ENCODE measurements at places on chromosomes 12 and 14.

DNA sequence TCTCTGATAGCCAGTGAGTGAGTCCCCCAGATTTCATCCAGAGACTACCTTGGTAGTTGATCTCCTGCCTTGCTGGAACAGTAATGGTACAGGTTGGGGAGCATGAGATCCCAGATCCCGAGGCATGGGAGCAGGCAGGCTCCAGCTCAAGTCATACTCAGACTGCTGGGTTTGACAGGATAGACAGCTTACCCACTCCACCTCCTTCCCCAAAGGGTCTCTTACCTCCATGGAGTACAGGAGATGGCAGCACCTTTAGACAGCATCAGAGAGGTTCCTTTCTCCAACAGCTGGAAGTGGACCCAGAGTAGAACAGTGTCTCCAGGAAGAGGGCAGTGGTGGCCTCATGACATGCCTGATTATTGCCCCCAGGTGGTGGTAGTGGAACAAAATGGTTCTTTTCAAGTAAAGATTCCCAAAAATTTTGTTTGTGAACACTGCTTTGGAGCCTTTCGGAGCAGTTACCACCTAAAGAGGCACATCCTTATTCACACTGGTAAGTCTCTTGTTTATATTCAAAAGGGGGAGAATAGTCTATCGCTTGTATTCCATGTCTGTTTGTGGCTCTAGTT lies 4.9 kb upstream of the CSAD start:
- no peak overlapping the region for H3K4me3 ChIP-seq
- H3K36me3 ChIP-seq: peaks cover 65% of the 10 kb centered on the region
- DNase-seq: no peak
- H3K27me3 ChIP-seq: no peaks in the 10 kb centered on the region
- no peak overlapping the region for H3K27ac ChIP-seq

DNA sequence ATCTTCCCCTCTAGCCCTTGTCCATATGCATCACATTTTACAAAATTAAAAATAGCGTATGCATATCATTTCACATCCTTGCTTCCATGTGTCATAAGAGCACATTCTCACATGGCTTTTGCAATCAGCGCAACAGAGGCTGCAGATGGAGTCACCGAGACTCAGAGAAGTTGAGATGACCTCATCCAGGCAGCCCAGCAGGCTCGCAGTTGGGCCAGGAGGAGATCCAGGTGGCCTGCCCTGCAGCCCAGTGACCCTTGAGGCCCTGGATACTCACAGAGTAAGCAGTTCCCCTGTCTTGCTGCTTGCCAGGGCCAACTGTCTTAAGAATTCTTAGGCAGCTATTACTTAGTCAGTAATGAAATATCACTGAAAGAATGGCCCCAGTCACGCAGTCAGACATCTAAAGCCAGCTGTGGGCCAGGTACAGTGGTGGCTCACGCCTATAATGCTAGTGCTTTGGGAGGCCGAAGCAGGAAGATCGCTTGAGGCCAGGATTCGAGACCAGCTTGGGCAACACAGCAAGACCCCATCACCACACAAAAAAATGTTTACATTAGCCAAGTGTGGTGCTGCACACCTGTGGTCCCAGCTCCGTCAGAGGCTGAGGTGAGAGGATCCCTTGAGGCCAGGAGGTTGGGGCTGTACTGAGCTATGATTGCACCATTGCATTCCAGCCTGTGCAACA lies 9.1 kb downstream of the CAMKK2 start:
- DNase-seq: no peak
- H3K27ac ChIP-seq: no peak overlapping the region
- no peak overlapping the region for H3K4me3 ChIP-seq
- H3K27me3 ChIP-seq: no peaks in the 10 kb centered on the region
- peaks cover 2% of the 10 kb centered on the region for H3K4me1 ChIP-seq

GRCh38 chr14:45252366-45253069 lies 484 bp downstream of the MIS18BP1 start:
- H3K27ac ChIP-seq: peak overlapping the region; percentile 92
- no peaks in the 10 kb centered on the region for H3K4me1 ChIP-seq
- DNase-seq: no peak
- H3K27me3 ChIP-seq: no peaks in the 10 kb centered on the region
- peak overlapping the region; percentile 75 for H3K4me3 ChIP-seq
- H3K36me3 ChIP-seq: no peaks in the 10 kb centered on the region

DNA sequence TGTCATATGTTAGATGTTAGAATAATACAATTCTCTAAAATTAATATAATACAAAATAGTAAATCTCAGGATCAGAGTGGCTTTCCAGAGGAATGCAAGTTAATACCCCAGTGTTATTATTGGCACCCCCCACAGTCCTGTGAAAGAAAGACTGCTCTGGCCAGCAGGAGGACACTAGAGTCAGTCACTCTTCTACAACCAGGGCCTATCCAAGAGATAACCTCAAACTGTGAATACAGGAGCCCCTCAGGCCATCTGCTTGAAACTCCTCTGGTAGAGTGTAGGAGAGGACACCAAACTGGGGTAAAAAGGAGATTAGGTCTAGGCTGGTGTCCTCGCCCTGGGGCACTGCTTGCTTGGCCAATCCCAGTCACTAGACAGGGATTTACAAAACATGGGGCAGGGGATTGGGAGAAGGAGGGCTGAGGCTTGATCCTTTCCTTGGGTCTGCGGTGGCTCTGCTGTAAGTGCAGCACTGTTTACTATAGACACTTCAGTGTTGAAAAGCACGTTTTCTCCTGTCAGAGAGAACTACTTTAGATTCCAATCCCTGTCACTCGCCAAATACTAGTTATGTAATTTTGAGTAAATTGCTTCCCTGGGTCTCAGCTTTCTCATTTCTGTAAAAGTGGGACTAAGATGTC lies 44.5 kb upstream of the PTPRR start:
- H3K4me3 ChIP-seq: no peak overlapping the region
- H3K27ac ChIP-seq: no peak overlapping the region
- DNase-seq: no peak
- no peaks in the 10 kb centered on the region for H3K27me3 ChIP-seq
- H3K36me3 ChIP-seq: no peaks in the 10 kb centered on the region

GRCh38 chr12:958588-959123 lies 9.2 kb upstream of the RAD52 start:
- no peaks in the 10 kb centered on the region for H3K36me3 ChIP-seq
- no peak overlapping the region for H3K27ac ChIP-seq
- no peaks in the 10 kb centered on the region for H3K4me1 ChIP-seq
- H3K27me3 ChIP-seq: no peaks in the 10 kb centered on the region
- no peak for DNase-seq
- no peak overlapping the region for H3K4me3 ChIP-seq

- H3K27me3 ChIP-seq: no peaks in the 10 kb centered on the region
- no peaks in the 10 kb centered on the region for H3K36me3 ChIP-seq
- H3K27ac ChIP-seq: no peak overlapping the region
- H3K4me3 ChIP-seq: no peak overlapping the region
- DNase-seq: no peak
These were observed 41.0 kb downstream of the HSD17B6 start for GRCh38 chr12:56804169-56804568.

DNA sequence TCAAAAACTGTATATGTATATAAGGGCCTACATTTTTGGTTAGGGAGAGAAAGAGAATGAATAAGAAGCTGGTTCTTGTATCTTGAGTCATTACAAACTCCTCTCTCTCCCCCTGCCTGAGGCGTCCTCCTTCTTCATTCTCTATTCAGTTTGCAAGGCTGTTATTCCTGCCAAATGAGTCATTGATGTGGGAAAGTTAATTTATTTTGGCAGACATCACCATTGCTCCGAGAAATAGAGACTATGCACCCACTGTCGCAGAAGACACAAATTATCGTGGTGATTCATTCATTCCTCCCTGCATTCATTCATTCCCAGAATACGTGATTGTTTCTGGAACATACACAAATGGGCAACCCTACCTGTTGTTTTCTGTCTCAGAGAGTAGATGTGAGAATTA lies 112.5 kb upstream of the MED13L start:
- DNase-seq: no peak
- no peaks in the 10 kb centered on the region for H3K27me3 ChIP-seq
- H3K27ac ChIP-seq: no peak overlapping the region
- no peak overlapping the region for H3K4me3 ChIP-seq

DNA sequence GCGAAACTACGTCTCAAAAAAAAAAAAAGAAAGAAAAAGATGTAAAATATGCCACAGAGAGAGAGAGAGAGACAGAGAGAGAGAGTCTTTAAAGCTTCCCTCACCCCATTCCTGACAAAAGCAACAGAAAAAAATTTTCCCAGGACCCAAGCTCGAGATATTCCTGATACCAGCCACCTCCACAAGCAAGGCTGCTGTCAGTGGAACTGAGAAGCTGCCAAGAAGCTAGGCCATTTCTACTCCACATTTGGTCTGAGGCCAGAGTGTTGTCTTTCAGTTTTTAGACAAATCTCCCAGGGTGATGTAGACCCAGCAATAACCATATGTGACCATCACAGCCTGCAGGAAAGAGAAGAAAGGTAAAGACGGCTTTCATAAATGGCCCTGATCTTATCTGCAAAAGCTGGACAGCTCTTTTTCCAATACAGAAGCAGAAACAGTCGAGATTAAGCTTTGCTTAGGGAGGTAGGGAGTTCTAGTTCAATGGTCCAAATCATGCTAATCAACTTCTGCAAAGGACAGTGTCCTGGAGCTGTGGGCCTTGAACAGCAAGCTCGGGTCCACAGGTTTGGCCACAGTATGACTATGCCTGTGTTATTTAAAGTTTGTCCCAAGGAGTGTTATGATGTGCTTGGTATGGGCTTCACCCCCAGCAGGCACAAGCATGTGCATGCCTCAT lies 130.3 kb upstream of the NUDT4 start:
- H3K27me3 ChIP-seq: no peaks in the 10 kb centered on the region
- no peak for DNase-seq
- H3K4me1 ChIP-seq: peaks cover 13% of the 10 kb centered on the region
- H3K27ac ChIP-seq: no peak overlapping the region
- H3K36me3 ChIP-seq: no peaks in the 10 kb centered on the region

DNA sequence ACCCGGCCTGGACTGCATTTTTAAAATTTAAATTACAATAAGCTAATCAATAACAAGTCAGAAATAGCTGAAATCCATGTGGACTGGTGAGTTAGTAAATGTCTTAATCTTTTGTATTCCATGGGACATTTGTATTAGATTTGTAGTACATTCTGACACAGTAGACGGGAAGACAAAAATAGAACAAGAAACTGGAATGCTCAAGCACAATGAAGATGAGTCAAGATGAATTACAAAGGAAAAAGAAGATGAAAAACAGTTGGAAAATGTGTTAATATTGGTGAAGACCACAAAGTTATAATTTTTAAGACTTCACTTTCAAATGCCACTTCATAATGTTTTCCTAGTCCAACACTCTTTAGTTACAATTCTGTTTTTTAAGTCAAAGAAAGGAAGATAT lies 97.8 kb upstream of the FERMT2 start:
- H3K4me1 ChIP-seq: no peaks in the 10 kb centered on the region
- H3K27ac ChIP-seq: no peak overlapping the region
- DNase-seq: no peak
- no peaks in the 10 kb centered on the region for H3K36me3 ChIP-seq

DNA sequence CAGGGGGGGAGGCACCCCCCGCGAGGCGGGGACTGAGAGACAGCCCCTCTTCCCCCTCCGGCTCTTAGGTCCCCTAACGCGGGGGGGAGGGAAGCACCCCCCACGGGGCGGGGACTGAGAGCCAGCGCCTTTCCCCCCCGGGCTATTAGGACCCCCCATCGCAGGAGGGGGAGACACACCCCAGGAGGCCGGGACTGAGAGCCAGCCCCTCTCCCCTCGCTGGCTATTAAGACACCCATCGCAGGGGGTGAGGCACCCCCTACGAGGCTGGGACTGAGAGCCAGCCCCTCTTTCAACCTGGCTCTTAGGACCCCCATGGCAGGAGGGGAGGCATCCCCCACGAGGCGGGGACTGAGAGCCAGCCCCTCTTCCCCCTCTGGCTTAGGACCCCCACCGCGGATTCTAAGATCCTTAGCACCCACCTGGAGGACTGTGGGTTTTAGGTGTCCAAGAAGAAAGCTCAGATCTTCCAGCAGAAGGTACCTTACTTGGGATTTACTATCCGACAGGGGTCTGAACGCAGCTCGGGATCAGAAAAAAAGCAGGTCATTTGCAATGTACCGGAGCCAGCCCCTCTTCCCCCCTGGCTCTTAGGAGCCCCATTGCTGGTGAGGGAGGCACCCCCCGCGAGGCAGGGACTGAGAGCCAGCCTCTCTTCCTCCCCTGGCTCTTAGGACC lies 197.8 kb upstream of the PZP start:
- no peaks in the 10 kb centered on the region for H3K4me1 ChIP-seq
- H3K27ac ChIP-seq: no peak overlapping the region
- no peak for DNase-seq
- H3K27me3 ChIP-seq: no peaks in the 10 kb centered on the region
- no peak overlapping the region for H3K4me3 ChIP-seq
- no peaks in the 10 kb centered on the region for H3K36me3 ChIP-seq

- H3K27ac ChIP-seq: no peak overlapping the region
- H3K27me3 ChIP-seq: no peaks in the 10 kb centered on the region
- no peak overlapping the region for H3K4me3 ChIP-seq
- no peaks in the 10 kb centered on the region for H3K4me1 ChIP-seq
- DNase-seq: no peak
These were observed 133.9 kb upstream of the FUT8 start for GRCh38 chr14:65278589-65278988.

DNA sequence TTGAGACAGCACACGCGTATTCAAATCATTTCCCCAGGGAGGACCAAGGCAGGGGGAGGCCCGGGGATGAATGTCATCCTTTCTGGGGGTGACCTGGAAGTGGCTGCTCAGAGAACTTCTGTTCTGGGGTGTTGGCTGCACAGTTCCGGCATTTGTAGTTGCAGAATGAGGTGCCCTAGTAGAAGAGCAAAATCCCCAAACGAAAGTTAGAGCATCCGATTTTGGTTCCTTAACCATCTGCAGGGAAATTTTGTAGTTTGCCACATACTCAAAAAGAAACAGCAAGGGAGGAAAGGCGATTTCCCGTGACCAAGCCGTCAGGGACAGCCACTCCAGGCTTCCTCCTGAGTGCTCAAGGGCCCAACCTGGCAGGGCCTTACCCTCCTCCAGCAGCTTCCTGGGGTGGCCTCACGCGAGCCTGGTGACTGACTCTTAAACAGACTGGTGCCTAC lies 13.0 kb upstream of the TRAF3 start:
- H3K27me3 ChIP-seq: no peaks in the 10 kb centered on the region
- DNase-seq: no peak
- H3K36me3 ChIP-seq: no peaks in the 10 kb centered on the region
- no peak overlapping the region for H3K27ac ChIP-seq
- H3K4me3 ChIP-seq: no peak overlapping the region

- no peak for DNase-seq
- H3K4me1 ChIP-seq: peaks cover 16% of the 10 kb centered on the region
- peaks cover 6% of the 10 kb centered on the region for H3K27me3 ChIP-seq
- no peak overlapping the region for H3K4me3 ChIP-seq
- no peak overlapping the region for H3K27ac ChIP-seq
These were observed 3.4 kb downstream of the SSH1 start for GRCh38 chr12:108853981-108854446.

DNA sequence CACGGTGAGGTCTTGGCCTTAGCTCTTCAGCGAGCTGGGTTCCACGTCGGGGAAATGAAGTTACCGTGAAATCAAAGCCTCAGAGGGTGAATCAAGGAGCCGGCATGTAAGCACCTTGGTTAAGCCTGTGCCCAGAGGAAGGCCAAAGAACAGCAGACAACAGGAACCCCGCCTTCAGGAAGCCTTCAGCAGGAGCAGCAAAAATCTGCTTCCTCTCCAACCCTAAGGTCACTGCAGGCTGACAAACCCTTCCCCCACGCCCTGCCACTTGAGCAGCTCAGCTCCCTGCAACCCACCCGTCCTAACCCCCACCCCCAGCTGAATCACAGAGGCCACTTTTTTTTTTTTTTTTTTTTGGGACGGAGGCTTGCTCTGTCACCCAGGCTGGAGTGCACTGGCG lies 72.9 kb upstream of the LTA4H start:
- no peak for DNase-seq
- no peaks in the 10 kb centered on the region for H3K27me3 ChIP-seq
- no peak overlapping the region for H3K27ac ChIP-seq
- H3K4me1 ChIP-seq: peaks cover 10% of the 10 kb centered on the region
- no peak overlapping the region for H3K4me3 ChIP-seq
- H3K36me3 ChIP-seq: no peaks in the 10 kb centered on the region

Measured in large intestine (tissue), 12 donors.